HCT116 (cell line): ENCODE measurements at places on chromosomes 11 and 22.

DNA sequence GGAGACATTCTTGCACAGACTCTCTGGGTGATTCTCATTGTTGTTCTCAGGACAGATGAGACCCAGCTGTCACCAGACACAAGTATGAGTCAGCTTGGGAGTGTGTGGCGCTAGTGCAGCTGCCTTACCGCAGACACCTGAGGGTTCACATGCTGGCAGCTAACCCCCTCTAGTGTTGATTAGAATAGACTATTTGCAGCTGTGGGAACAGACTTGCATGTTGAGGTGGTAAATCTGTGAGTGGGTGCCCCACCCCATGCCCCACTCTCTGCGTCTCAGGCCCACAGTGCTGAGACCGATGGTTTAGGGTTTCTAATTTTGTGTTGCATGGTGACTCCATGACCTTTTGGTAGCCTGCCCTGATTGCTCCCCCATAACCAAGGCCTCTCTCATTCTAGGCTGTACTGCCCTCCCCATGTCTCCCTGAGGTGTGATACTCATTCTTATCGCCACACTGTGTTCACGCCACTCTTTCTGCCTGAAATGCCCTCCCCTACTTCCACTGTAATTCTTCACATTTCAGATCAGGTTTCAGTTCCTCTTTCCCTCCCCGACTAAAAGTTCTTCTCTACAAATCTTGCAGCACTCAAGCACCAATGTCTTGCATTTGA lies 73.7 kb upstream of the KIRREL3 start:
- no peak for DNase-seq

- no peak for DNase-seq
Observed at GRCh38 chr11:65383778-65384177, 1.3 kb upstream of the SLC25A45 start.

GRCh38 chr11:64656862-64657261 lies 65.8 kb downstream of the SLC22A12 start:
- no peak for DNase-seq

- no peak for DNase-seq
Observed at GRCh38 chr11:47143322-47143721, 33.4 kb downstream of the ARFGAP2 start.

GRCh38 chr11:35077709-35078469 lies 61.1 kb upstream of the CD44 start:
- DNase-seq: peak; percentile 42

GRCh38 chr22:47357086-47357485 lies 594.6 kb downstream of the TBC1D22A start:
- no peak for DNase-seq

DNA sequence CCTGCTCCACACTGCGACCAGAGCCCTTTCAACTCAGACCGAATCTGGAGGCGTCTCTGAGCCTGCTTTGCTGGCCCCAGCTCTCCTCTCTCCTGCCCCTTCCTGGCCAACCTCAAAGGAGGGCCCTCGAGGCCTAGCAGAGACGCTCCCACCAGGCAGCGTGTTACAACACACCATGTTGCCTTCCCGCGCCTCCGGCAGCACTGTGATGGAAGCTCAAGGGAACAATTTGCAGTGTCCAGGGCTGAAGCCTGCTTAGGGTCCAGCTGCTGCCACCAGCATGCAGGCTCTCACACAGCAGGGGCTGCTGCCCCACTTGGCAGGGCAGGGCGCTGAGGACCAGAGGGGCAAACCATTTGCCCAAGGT lies 18.4 kb downstream of the LINC01488 start:
- no peak for DNase-seq

DNA sequence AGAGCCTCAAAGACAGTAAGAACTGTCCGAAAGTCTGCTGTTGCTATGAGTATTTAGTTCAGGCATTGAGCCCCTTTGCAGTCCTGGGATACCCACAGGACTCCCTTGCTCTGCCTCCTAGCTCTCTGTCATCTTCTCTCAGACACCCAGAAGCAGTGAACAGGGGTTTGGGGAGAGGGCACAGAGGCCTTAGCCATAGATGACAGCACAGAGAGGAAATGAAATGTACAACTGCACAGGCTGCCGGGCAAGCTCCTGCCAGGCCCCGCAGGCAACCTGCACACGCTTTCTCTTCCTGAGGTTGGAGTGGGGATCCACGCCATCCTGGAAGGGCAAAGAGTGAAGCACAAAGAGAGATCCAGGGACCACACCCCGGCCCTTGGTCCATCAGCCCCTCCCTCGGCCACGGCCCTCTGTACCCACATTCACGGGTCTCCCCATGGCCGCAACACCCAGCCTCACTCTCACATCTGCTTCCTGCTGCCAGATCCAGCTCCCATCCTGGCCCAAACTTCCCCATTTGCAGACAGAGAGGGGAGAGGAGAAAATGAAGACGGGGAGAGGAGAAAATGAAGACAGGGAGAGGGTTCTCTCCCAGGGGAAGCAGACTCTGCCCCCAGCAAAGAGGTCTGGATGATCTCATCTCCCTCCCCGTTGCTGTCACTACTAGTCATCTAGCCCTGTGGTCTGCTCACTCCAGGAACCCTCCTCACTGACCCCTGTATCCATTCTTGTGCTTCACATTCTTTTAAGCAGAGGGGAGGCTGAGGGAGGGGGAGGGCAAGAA lies 40.7 kb downstream of the CD6 start:
- no peak for DNase-seq

DNA sequence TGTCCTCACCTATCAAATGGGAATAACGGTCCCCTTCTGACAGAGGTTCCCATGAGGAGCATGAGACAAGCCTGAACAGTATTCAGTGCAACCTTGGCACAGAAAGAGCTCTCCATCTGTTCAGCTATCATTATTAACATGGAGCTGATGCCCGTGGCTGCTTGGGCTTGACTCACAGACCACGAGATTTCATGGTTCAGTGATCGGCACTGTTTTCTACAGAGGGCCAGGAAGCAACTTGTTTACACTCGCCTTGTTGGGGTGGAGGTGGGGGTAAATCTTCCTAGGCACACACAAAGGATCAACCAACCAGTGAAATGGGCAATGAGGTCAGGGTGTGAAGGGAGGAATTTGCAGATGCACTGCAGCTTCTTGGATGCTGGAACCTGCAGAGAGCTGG lies 88.2 kb downstream of the CWC15 start:
- no peak for DNase-seq

- DNase-seq: no peak
Observed at GRCh38 chr11:67381244-67381972, 8.0 kb upstream of the CLCF1 start.

DNA sequence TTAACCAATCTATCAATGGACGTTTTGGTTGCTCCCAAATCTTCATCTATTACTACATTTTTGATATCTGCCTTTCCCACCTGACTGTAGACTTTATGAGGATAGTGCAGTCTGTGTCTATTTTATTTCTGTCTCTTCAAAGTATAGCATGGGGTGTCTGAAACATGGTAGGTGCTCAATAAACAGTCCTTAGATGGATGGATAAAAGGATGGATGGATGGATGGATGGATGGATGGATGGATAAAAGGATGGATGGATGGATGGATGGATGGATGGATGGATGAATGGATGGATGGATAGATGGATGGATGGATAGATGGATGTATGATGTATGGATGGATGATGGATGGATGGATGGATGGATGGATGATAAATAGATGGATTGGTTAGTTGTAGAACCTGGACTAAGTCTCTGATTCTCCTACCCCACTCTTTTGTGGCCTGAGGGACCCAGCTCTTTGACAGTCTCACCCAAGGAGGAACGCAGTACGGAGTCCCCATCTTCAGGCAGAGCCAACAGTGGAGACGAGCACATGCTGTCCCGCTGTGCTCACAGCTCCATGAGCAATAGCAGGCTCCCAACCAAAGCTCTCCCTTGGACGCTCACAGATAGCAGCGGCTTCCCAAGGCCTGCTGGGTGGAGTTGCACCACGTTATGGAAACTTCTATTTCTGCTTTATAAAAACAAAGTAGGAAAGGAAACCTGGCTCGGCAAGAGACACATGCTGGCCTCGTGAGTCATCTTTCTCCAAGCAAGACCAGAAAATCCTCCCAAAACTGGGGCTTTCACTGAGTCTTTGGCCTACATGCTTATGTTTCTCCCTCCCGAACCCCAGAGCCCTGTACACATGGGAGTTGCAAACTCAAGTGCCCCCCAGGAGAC lies 448.0 kb downstream of the MIAT start:
- no peak for DNase-seq

GRCh38 chr11:75586395-75586794 lies 24.3 kb downstream of the SERPINH1 start:
- DNase-seq: no peak

GRCh38 chr11:131609337-131609736 lies 238.9 kb downstream of the NTM start:
- no peak for DNase-seq

- no peak for DNase-seq
Observed at GRCh38 chr11:15157181-15157580, 42.5 kb downstream of the INSC start.

DNA sequence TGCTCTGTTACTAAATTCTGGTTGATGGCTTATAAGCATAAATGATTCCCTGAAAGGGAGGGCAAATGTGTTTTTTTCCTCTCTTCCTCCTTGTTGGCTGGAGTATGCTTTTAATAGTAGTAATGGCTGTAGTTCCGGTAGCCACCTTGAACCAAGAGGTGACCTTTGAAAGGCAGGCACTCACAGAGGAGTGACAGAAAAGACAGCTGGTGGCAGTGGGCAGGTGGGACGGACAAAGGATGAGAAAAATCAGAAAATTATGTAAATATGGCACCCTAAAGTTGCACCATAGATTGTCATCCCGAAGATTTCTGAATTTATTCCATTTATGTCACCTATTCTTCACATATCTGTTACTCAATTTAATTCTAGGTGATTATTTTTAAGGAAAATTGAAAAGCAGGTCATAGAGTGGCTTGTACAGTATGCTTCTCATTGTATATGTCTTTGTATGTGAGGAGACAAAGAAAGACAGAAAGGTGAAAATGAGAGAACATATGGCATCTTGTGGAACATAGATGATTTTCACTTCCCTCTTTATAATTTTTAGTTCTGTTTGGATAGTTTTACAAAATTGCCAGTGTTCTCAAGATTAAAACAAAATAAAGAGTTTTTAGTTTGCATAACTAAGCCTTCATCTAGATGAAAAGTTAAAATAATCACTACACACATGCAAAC lies 17.0 kb downstream of the CASP12 start:
- DNase-seq: no peak

GRCh38 chr22:22691716-22692701 lies 47.6 kb downstream of the GGTLC2 start:
- DNase-seq: no peak

- no peak for DNase-seq
Observed at GRCh38 chr11:115238791-115239190, 265.4 kb downstream of the CADM1 start.

DNA sequence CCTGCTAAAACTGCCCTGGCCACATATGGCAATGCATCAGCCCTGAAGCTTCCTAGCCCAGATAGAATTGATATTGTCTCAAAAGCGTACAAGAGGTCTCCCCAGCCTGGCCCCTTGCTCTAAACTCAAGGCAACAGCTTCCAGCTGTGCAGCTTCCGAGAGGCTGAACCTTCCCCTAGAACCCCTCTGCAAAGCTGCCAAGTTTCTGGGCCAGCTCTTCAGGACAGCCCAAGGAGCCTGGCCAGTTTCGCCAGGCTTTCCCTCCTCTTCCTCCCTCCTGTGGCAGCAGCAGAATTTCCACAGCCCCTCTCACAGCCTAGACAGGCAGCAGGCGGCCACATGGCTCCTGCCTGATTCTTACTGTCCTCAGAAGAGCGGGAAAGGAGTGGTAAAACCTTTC lies 34.5 kb downstream of the NUMA1 start:
- no peak for DNase-seq

DNA sequence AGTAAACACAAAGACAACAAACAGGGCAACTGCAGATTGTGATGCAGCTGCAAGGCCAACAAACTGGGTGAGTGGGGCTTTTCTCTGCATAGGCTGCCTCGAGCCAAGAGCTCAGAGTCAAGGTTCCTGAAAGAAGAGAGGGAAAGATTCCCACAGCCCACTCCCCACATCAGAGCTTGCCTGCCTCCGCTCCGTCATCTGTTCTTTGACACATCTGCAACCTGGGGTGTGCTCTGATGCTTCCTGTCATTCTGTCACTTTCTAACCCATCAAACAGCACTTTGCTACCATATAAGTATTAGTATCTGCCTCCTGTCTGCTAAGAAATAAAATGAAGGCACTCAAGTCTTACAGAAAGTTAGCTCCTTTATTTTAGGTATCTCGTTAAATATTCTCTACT lies 46.9 kb downstream of the C22orf31 start:
- no peak for DNase-seq

DNA sequence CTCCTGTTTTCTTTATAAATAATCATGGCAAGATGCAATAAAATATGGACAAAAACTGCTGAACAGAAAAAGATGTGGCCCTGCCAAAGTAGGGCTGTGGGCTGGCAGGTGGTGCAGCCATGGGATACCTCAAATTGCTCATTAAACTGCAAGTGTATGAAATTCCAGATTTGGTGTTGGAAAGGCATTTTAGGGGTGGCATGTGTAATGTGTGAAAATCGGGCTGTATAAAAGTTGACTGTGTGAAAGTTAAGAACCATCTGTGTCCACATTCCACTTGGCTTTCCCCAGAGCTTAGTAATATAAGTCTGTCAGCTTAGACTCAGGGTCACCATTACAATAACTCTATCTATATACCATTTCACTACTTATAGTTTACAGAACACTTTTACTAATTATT lies 34.8 kb upstream of the FZD4 start:
- no peak for DNase-seq

- DNase-seq: no peak
Observed at GRCh38 chr22:44137415-44137814, 43.3 kb upstream of the PARVG start.

DNA sequence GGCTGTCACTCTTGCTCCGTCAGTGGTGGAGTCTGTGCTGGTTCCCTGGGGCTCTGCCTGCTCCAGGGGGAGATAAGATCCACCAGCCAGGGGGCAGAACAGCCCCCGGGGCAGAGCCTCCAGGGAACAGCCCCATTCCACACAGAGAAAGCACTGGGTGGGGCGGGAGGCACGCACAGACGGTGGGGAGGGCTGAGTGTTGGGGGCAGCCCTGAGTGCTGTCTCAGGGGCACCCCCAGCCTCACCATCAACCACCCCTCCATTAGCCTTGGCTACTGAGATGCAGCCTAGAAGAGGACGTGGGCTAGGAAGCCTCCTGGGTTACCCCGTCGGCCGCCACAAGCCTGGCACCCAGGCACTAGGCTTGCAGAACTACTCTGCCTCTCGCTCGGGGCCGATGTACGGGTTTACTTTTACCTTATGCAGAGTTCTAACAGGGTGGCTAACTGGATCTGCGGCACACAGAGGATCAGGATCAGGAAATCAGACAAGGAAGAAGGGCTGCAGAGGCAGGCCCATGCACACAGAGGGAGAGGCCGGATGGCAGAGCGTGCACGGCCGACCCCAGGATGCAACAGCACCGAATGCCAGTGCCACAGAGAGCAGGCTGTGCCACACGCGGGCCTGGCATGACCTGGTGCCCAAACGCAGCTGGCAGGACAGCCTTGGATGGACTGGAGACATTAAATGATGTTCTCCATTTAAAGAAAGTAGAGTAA lies 140.5 kb downstream of the CTTN start:
- no peak for DNase-seq
